ENCODE measurements at places on chromosomes 11 and 22. TPM values are rescaled to one million over a fixed set of nuclear protein-coding genes. Genes with fewer than 3 reads are reported as not detected.

DNA sequence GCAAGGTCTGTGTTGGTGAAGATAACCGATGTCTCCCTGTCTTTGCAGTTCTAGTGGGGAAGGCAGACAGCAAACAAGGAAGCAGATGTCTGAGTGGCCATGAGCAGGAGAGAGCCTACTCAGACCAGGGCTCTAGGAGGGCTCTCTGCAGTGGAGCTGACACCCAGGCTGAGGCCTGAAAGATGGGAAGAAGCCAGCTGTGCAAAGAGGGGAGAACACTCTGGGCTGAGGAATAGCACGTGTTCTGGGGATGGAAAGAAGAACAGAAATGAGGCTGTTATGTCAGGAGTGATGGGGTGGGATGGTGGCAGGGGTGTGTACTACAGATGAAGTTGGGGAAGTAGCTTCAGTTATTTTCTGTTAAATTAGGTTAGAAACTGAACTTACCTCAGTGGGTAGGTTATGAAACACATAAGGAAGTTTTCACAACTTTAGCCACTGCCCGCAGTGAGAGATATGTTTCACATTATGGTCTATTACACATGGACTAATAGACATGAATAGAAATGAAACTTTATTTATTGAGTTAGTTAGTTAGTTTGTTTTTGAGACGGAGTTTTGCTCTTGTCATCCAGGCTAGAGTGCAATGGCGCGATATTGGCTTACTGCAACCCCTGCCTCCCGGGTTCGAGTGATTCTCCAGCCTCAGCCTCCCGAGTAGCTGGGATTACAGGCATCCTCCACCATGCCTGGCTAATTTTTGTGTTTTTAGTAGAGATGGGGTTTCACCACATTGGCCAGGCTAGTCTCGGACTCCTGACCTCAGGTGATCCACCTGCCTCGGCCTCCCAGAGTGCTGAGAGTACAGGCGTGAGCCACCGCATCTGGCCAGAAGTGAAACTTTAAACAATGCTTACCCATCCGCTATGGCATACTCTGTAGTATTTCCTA, 7.8 kb downstream of the DCPS start:
- no peak overlapping the region for H3K4me3 ChIP-seq
- no peaks in the 10 kb centered on the region for H3K27me3 ChIP-seq
- H3K4me1 ChIP-seq, result no peaks in the 10 kb centered on the region
- no peaks in the 10 kb centered on the region for H3K36me3 ChIP-seq
- DNase-seq, result no peak
- no peak overlapping the region for H3K27ac ChIP-seq

GRCh38 chr22:43152357-43153071, 1.2 kb downstream of the TSPO start:
- peak overlapping the region; percentile 67 for H3K27ac ChIP-seq
- peaks cover 21% of the 10 kb centered on the region for H3K4me1 ChIP-seq
- peak overlapping the region; percentile 63 for H3K4me3 ChIP-seq
- no peaks in the 10 kb centered on the region for H3K36me3 ChIP-seq
- peak; percentile 85 for DNase-seq

DNA sequence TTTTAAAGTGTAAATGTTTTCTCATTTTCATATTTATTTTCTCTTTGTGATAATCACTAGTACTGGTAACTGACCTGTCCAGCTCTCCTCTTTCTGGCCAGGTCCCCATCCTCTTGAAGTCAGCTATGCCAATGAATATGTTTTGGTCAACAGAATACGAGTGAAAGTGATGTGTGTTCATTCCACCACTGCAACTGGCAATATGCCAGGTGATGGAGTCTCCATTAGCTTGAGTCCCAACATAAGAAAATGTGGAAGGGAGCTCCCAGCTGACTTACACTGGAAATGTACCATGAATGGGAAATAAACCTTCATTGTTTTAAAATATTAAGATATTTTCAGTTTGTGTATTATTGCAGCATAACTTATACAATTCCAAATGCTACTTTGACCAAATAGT, 75.8 kb downstream of the CCDC34 start:
- no peak overlapping the region for H3K4me3 ChIP-seq
- no peaks in the 10 kb centered on the region for H3K27me3 ChIP-seq
- no peak for DNase-seq
- H3K36me3 ChIP-seq, result no peaks in the 10 kb centered on the region
- peaks cover 7% of the 10 kb centered on the region for H3K4me1 ChIP-seq
- no peak overlapping the region for H3K27ac ChIP-seq

- no peaks in the 10 kb centered on the region for H3K36me3 ChIP-seq
- H3K4me3 ChIP-seq, result no peak overlapping the region
- H3K27me3 ChIP-seq, result no peaks in the 10 kb centered on the region
Measured at GRCh38 chr22:39188809-39189208, 36.3 kb upstream of the CBX7 start.

DNA sequence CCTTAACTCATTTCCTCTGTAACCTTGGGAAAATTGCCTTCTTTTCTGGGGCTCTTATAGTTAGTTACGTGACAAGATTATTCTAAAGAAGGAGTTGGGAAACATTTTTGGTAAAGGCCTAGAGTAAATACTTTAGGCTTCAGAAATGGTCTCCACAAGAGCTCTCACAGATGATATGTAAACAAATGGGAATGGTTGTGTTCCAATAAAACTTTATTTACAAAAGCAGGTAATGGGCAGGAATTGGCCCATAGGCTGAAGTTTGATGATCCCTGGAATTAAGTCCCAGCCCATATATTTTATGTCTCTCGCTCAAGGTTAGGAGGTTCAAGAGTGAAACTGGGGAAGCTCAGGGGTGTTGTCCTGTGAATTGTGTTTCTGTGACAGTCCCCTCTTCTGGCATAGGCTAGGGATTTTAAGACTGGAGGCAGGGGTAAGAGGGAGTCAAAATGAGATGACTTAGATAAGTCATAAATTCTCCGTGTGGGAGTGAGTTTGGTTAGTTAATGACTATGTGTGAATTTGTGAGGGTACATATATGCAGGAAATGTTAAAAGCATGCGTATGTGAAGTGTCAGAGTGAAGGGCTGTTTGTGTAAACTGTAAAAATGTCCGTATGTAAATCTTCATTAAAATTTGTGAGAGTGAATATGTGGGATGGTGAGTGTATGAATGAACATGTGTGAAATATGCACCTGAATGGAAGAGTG, 7.4 kb upstream of the OR52B4 start:
- no peak overlapping the region for H3K4me3 ChIP-seq
- DNase-seq, result no peak
- H3K27ac ChIP-seq, result no peak overlapping the region
- H3K4me1 ChIP-seq, result no peaks in the 10 kb centered on the region
- no peaks in the 10 kb centered on the region for H3K36me3 ChIP-seq
- H3K27me3 ChIP-seq, result no peaks in the 10 kb centered on the region

- no peaks in the 10 kb centered on the region for H3K36me3 ChIP-seq
- no peak overlapping the region for H3K27ac ChIP-seq
- peaks cover 19% of the 10 kb centered on the region for H3K4me1 ChIP-seq
- no peak for DNase-seq
- no peaks in the 10 kb centered on the region for H3K27me3 ChIP-seq
Measured at GRCh38 chr22:45340323-45340722, 30.6 kb downstream of the FAM118A start.

- peak; percentile 97 for DNase-seq
- no peaks in the 10 kb centered on the region for H3K36me3 ChIP-seq
- H3K4me1 ChIP-seq, result peaks cover 63% of the 10 kb centered on the region
- no peaks in the 10 kb centered on the region for H3K27me3 ChIP-seq
- no peak overlapping the region for H3K4me3 ChIP-seq
- peak overlapping the region; percentile 85 for H3K27ac ChIP-seq
Measured at GRCh38 chr11:7597620-7598019, 75.7 kb downstream of the CYB5R2 start.

DNA sequence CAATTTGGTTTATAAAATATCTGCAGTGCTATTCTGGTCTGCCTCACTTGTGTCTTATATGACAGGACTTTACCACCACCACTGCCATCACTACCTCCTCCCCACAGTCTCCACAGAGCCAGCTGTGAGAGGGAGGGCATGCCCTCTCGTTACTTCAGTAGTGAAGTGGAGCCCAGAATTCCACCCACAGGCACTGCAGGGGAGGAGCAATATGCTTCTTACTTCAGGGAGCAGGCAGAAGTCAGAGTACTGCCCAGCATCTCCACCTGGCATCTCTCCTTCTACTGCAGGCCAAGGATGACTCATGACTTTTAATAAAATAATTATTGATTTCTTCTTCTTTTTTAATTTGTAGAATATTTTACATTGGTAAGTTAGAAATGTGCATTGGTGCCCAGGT, 255.5 kb downstream of the DYNC2H1 start:
- no peaks in the 10 kb centered on the region for H3K27me3 ChIP-seq
- no peak for DNase-seq
- no peaks in the 10 kb centered on the region for H3K36me3 ChIP-seq

DNA sequence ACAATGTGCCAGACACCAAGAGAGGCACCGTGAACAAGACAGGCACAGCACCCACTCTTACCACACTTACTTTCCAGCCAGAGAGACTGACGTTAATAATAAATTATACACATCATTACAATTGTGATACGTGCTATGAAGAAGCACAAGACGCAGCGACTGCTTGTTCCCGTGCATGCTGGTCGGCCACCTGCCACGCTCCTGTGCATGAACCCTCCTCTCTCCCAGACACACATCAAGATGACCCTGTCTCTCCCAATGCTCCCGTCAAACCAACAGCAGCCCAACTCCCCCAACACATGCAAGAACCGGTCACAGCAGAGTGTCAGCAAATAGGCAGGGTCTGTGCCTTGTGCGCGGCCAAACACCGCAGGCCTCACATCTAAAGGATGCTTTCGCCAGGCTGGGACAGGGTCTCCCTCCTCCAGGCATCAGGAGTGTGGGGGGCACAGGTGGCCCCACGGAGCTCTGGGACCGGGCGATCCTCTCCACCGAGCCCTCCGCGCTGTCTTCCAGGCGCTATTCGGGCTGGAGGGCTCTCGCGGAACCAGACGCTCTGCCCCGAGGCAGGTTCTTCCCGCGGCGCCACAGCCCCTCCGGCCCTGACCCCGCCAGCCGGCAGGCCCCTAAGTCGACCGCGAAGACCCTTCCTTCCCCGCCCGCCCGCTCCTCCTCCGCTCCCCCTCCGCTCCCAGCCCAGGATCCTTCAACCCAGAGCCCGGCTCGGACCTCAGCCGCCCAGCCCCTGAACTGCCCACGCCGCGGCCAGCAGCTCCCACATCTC, 533 bp downstream of the SERGEF start:
- H3K4me1 ChIP-seq, result peaks cover 8% of the 10 kb centered on the region
- peak; percentile 38 for DNase-seq
- H3K36me3 ChIP-seq, result no peaks in the 10 kb centered on the region

DNA sequence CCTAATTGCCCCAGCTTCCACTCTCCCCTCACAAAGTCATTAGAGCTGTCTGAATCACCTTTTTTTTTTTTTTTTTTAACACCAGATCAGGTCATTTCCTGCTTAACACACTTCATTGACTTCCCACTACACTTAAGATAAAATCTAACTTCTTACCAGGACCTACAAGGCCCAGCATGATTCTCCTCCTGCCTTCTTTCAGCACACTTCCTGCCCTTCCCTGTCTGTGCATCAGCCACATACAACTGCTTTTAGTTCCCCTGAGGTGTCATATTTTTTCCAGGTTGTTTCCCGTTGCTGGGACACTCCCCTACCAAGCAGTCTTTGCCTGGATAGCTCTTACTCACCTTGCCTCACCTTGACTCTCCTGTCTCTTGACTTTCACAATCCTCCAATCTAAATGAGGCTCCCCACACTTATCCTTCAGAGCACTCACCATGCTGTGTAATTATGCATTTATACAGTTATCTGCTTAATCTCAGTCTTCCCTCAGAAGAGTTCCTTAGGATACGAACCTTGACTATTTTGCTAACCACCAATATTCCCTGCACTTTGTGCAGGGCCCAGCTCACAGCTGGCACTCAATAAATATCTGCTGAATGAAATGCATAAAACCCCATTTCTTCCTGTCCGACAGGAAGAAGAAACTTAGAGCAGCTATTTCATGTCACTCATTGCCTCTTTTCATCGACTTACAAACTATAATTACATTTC, 96.6 kb upstream of the AKIP1 start:
- peaks cover 47% of the 10 kb centered on the region for H3K4me1 ChIP-seq
- peak overlapping the region; percentile 51 for H3K27ac ChIP-seq
- peak; percentile 33 for DNase-seq
- no peak overlapping the region for H3K4me3 ChIP-seq

DNA sequence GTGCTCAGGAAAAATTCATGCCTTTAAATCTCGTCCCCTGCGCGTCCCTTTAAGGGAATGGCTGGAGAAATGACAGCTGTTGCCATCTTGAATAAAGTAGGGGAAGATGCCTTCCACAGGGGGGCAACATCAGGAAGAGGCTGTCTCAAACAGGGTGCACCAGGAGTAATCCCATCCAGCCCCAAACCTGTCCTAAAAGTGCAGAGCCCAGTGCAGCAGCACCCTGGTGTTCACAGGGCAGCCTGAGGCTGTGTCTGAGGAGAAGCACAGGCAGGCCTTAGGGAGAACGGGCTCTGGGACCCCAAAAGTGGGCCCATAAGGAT, 10.8 kb upstream of the C11orf96 start:
- no peak overlapping the region for H3K27ac ChIP-seq
- no peaks in the 10 kb centered on the region for H3K36me3 ChIP-seq
- H3K27me3 ChIP-seq, result no peaks in the 10 kb centered on the region
- no peak for DNase-seq
- no peak overlapping the region for H3K4me3 ChIP-seq
- no peaks in the 10 kb centered on the region for H3K4me1 ChIP-seq

DNA sequence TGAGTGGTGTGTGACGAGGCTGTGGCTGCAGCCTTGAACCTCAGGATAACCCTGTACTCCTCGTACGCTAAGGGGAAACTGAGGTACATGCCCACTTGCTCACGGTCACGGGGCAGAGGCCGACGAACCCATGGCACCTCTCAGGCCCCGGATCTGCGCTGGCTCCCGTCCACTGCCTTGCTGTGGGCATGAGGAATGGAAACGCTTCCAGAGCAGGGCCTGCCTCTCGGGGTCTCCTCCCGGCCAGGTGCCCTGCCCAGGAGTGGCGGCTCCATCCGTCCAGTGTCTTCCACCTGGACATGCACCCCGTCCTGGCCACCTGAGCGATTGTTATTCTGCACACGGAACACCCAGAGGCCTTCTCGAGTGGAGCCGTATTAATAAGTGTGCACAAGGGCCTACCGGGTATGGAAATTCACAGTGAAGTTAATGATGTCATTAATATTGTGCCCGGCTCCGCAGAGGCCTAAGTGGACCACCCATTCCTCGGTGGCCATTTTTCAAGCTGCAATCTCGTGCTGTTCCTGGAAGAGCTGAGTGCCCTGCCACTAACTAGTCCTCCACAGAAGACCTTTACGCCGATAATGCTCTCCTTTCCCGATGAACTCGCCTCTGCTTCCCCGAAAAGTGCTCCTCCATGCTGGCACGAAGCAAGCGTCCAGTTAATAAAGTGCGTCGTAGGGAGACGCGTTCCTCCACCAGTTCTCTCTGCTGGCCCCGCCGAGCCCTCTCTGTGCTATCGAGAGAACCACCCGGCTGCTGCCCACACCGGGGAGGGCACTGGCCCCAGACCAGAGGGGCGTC, 927.9 kb downstream of the BRD1 start:
- no peak for DNase-seq
- no peaks in the 10 kb centered on the region for H3K36me3 ChIP-seq
- no peak overlapping the region for H3K4me3 ChIP-seq
- H3K4me1 ChIP-seq, result no peaks in the 10 kb centered on the region
- H3K27ac ChIP-seq, result no peak overlapping the region
- H3K27me3 ChIP-seq, result no peaks in the 10 kb centered on the region

The RGL4 gene
- total RNA-seq, result 0.25 TPM

The CABP4 gene
- 0.39 TPM for total RNA-seq

The MICALL1 gene
- 48.3 TPM for total RNA-seq

The MS4A6A gene
- total RNA-seq, result 43.0 TPM

The FOLR2 gene
- total RNA-seq, result 28.6 TPM

The ELMOD1 gene
- total RNA-seq, result not detected

The MEI1 gene
- 0.25 TPM for total RNA-seq

The WT1 gene
- total RNA-seq, result not detected

The MUC6 gene
- not detected for total RNA-seq

The ATM gene
- 84.4 TPM for total RNA-seq

The FOLR3 gene
- 1.6 TPM for total RNA-seq

The NRIP3 gene
- 1.7 TPM for total RNA-seq

Data from thyroid gland (tissue), 4 donors.